ENCODE measurements at places on chromosomes 7 and 10. TPM values are rescaled to one million over a fixed set of nuclear protein-coding genes. Genes with fewer than 3 reads are reported as not detected.

DNA sequence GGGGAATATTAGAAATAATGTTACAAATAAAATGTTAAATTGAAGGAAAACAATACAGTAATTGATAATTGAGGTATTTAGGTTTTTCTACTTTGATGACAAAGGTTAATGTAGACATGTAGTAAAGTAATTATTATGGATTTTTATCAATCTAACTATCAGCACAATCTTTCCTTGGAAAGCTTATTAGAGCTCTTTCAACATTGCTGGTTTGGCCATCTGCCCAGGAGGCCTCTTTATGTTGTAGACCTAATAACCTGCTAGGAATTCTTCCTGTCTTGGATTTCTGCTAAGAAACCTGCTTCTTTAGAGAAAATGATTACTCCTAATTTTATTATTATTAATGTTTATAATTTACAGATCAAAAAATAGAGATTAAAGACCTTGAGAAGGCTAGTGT is 78.9 kb downstream of the CHRM2 start:
- no peak overlapping the region for H3K4me3 ChIP-seq
- H3K36me3 ChIP-seq = no peaks in the 10 kb centered on the region
- H3K27ac ChIP-seq = no peak overlapping the region
- no peaks in the 10 kb centered on the region for H3K27me3 ChIP-seq
- no peaks in the 10 kb centered on the region for H3K4me1 ChIP-seq
- DNase-seq = no peak

- H3K4me1 ChIP-seq = peaks cover 13% of the 10 kb centered on the region
- no peak overlapping the region for H3K27ac ChIP-seq
- no peaks in the 10 kb centered on the region for H3K27me3 ChIP-seq
- no peaks in the 10 kb centered on the region for H3K36me3 ChIP-seq
- DNase-seq = no peak
Measured at GRCh38 chr10:91170418-91170817, 50.0 kb upstream of the PCGF5 start.

DNA sequence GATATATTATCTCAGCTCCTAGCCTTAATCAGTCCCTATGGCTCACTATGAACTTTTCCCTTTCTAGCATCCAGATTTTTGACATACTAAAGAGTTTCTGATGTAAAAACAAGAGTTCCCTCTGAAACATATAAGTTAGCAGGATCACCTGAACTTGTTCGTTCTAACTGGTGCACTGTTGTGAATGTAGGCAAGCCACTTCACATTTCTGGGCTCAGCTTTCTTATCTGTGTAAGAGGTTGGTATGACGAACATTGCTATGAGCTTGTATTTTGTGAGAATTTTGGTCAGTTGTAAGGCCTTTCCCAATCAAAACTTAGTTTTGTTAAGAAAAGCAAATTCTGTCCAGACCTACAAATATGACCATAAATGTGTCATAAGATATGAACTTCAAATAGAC is 46.1 kb downstream of the MAGI2 start:
- peaks cover 33% of the 10 kb centered on the region for H3K4me1 ChIP-seq
- H3K4me3 ChIP-seq = no peak overlapping the region
- no peaks in the 10 kb centered on the region for H3K27me3 ChIP-seq
- DNase-seq = no peak
- H3K36me3 ChIP-seq = no peaks in the 10 kb centered on the region
- peak overlapping the region; percentile 50 for H3K27ac ChIP-seq

DNA sequence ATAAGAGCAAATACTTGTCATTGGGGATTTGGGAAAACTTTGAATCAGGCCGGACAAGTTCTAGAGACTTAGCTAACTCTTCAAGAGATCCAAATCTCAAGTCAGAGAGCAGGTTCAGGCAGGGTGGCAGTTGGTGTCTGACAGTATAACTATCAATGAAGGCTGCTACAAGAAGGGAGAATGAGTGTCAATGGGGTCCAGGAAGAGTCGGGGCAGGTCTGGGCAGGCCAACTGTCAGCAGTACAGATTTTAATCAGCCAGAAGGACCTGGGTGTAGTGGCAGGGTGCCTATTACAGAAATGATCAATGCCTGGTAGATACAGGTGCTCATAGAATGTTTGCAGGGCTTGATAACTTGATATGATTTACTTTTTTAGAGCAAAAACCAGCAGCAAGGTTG is 751.1 kb downstream of the GRM8 start:
- no peaks in the 10 kb centered on the region for H3K4me1 ChIP-seq
- H3K36me3 ChIP-seq = no peaks in the 10 kb centered on the region
- DNase-seq = no peak
- H3K4me3 ChIP-seq = no peak overlapping the region

DNA sequence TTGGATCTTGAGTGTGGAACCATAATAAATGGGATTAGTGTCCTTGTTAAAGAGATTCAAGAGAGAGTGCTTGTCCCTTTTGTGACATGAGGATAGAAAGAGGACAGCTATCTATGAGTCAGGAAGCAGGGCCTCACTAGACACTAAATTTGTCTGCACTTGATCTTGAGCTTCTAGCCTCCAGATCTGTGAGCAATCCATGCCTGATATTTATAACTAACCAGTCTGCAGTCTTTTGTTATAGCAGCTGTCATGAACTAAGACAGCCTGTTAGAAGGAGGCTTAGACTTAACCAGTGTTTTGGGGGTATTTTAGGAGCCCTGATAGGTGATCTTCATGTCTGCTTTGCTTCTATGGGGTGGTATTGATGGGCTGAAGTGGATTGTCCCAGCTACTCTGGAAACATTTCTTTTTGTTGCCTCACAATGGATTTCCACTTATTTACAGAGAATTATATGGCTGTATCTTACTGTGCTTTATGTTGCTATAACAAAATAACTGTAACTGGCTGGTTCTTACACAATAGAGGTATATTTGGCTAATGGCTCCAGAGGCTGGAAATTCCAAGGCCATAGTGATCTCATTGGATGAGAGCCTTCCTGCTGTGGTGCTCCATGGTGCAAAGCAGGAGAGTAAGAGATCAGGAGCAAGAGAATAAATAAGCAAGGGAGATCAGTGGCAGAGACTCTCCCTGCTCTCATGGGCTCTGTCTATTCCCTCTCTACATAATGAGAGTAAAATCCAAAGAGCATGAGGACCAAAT is 23.4 kb upstream of the AKR1C3 start:
- H3K4me1 ChIP-seq = peaks cover 23% of the 10 kb centered on the region
- DNase-seq = peak; percentile 35
- no peaks in the 10 kb centered on the region for H3K27me3 ChIP-seq
- H3K36me3 ChIP-seq = no peaks in the 10 kb centered on the region
- H3K27ac ChIP-seq = peak overlapping the region; percentile 96

Gene TWIST1
- 17.9 TPM for polyA plus RNA-seq

Gene TES
- polyA plus RNA-seq = 13.7 TPM

Gene GBX1
- not detected for polyA plus RNA-seq

Measured in adrenal gland (tissue), 19 donors.